ENCODE measurements at places on chromosomes 2 and 18.

GRCh38 chr2:131032393-131032836, 60.8 kb downstream of the FAM168B start:
- no peak for DNase-seq

DNA sequence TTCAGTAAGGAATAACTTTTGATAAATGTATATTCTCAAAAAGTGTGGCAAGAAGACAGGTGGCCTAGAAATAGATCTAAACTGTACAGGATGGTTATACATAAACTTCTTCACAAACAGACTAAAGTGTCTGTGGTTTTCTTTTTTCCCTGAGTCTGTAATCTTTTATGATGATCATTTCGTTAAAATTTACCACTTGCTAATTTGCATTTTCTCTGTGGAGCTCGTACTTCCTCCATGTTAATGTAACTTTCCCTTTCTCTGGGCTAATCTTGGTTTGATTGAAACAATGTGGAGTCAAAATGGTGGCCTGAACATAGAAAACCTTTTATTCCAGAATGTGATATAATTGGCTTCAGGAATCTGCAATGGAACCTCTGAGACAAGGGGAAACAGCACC, 166.2 kb downstream of the FTCDNL1 start:
- no peak for DNase-seq

GRCh38 chr2:200121931-200122330, 166.5 kb downstream of the MAIP1 start:
- DNase-seq = no peak

DNA sequence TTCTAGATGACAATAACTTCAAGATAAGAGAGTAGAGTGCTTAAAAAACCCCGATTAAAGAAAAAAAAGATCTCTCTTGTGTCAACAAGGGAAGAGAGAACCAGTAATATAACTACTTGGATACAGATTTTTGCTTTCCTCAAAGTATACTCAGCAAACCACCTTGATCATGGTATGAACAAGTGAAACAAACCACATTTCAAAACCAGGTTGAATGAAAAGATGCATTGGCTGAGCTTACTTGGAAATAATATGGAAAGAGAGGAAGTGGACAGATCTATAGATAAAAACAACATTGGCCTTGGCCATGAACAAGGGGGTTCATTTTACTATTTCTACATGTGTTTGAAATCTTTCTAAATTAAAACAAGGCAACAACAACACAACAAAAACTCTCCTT, 50.1 kb downstream of the ATP8B1 start:
- no peak for DNase-seq

DNA sequence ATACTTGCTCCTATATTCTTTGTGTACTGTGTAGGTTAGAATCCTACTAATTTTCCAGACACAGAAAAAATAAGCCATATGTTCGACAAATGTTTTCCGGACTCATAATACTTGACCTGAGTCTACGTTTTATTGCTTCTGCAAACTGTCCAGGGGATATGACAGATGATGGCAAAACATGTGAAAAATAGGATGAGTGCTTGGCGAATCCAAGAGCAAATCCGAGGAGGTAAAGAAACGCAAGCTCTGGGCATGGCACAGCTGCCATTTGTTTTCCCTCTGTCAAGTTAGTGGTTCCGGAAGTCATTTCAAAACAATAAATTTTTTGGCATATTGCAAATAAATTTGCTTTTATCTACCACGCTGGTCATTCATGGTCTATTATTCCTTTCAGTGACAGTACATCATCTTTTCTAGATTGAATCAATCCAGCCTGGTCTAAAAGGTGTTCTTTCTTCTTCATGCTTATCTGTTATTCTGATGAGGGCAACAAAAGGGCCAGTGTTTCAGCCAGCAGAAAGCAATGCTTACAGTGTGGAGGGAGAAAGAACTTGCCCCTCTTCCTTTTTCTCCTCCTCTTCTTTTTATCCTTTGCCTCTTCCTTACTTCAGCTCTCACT, 476.1 kb upstream of the SOX11 start:
- DNase-seq = no peak

- no peak for DNase-seq
Measured at GRCh38 chr2:149579972-149580882, 7.3 kb downstream of the MMADHC start.

DNA sequence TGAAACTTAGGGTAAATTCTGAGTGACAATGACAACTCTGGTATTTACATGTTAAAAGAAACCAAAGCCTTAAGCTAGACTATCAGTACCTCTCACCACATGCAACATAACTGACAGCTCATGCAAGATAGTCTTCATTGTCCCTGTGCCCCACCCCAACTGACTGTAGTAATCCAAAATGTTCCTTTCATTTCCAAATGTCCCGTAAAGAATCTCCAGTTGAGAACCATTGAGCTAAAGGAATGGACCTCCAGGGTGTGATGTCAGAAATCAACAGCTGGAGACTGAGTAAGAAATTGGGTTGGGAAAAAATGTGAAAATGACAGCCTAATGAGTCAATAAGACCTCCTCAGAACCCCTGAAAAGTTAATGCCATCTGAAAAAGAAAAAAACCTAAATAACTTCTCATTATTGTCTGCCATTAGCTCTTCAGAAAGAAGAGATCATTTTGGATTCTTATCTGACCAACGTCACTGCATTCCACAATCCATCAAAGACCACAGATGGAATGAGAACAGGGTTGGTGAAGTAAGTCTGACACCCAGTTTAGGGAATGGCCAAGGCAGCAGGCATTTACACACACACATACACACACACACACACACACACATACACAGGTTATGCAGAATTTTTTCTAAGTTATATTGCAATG, 51.7 kb upstream of the ACVR2A start:
- DNase-seq = no peak

DNA sequence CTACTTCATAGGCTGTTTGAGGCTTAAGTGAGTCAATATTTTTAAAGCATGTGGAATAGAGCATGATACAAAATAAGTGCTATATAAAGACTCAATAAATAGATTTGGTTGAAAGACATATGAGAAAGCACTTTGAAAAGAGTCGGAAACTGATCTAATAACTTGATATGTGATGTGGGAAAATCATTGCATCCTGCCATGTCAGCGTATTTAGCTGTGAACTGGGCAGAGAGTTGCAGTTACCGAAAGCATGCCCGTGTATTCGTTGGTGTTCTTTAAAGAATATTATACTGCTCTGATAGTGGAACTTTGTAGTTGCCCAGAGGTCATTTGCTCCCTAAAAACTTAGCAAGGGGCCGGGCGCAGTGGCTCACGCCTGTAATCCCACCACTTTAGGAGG, 37.8 kb upstream of the ZNF516 start:
- DNase-seq = no peak

DNA sequence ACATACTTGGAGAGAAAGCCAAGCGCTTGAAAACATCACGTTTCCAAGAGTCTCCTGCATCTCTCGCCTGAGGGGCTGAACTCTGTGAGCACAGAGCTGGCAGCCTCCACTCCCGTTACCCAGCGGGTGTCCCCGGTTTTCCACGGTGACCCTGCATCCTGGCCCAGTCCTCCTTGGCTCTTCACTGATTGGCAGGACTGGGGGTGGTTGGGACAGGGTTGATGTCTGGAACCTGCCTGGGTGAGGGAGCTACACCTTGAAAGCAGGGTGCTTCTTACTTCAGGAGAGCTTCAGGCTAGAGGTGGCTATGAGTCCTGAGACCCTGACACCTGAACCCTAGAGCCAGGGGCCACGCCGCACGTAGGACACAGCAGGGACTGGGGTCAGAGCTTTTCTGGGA, 234.1 kb downstream of the DYSF start:
- DNase-seq = no peak

DNA sequence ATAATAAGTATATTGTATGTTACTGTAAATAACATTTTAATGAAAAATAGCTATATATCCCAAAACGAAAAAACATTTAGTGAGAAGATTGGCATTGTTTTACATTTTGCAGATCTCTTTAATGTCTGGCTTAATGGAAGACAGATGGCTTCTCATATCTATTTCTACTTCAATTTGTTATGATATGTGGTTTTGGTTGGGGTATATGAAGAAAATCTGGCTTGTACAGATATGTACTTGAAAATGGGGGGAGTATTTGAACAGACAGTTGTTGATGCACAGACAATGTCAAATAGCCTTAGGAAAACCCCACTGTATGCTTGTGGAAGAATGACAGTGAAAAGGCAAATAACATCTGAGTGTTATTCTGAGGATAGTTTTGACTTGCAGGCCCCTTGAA, 23.6 kb upstream of the GMCL1 start:
- DNase-seq = no peak

- no peak for DNase-seq
Measured at GRCh38 chr2:130243359-130243758, 45.1 kb upstream of the TUBA3E start.

- DNase-seq = no peak
Measured at GRCh38 chr2:102286041-102286440, 25.3 kb upstream of the IL1RL1 start.

DNA sequence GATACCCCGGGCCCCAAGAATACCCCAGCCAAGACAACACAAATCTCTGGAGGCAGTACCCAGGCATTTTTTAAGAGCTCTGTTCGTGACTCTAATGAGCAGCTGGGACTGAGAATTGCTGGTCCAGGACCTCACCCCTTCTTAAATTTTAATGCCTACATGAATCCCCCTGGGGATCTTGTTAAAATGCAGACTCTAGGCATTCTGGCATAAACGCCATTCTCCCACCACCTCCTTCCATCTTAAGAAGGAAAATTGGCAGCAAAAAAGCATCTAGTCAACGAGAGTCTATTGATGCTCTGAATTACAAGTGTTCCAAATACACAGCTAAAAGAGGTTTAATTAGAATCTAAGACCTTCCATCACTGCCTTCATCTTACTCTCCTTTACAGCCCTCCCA, 5.0 kb downstream of the CHST10 start:
- no peak for DNase-seq

- DNase-seq = no peak
Measured at GRCh38 chr18:54030434-54030833, 194.0 kb downstream of the MBD2 start.

DNA sequence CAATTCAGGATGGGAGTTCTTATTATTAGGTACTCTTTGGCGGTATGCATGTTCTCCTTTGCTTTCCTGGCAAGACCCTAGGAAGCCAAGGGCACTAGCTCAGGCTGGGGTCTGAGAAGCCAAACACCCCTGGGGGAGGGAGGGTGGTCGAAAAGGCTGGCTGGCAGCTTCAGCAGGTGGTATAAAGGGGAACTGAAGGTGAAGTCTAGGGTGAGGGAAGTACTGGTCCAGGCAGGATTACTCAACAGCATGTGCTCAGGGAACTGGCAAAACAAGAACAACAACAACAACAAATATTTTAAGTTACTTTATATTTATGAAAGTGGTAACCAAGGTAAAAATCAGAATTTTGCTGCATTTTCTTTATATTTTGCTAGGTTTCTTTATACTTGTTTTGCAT, 40.7 kb upstream of the PCBP1 start:
- DNase-seq = no peak

DNA sequence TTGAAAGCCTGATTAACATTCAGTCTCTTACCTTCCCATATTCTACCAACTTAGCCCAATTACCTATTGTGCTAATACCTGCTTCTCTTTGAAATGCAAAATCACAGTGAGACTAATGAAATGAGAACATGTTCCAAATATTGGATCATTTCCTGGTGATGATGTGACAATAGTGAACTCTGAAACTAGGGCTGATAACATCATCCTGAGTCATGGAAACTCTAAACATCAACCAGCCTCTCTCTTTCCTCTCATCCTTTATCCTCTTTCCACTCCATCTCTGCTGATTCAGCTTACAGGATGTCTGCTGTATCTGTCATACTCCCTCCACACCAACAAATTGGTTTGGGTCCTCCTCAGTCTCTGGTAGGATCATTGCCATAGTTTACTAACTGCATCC, 98.8 kb upstream of the NCKAP5 start:
- no peak for DNase-seq

- no peak for DNase-seq
Measured at GRCh38 chr2:65622951-65623535, 190.6 kb upstream of the SPRED2 start.

DNA sequence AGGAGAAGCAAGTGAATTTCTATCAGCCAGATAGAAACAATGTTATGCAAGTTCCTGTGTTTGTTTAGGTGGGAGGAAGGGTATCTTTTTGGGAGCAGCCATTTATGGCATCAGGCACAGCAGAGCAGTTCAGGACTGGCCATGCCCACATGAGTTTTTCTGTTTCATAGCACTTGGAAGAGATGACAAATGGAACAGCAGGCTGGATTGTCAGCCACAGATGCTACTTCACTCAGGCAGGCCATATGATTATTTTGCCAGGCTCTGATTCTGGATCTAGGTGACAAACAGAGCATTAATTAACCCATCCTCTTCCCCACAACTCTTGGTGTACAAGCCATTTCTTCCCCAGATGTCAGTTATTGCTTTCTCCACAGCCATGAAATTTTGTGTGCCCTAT, 63.8 kb downstream of the GALNT13 start:
- DNase-seq = no peak

GRCh38 chr18:31500051-31500688, 2.2 kb downstream of the DSG2 start:
- DNase-seq = no peak

DNA sequence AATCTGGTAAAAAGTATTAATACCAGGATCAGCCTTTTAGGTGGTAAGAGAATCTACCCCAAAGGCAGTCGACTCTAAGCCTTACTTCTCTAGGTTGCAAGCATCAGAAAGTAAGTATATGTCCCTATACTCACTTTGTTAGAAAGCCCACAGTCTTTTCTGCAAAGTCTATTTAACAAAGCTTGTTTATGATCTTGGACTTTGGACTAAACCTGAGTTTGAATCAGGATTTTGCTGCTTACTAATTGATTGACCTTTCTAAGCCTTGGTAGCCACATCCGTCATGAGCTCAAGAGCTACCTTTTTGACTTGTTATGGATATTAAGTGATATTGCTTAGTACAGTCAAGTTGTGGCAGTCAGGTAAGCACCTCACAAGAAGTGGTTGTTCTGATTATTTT, 18.4 kb downstream of the FMNL2 start:
- no peak for DNase-seq

DNA sequence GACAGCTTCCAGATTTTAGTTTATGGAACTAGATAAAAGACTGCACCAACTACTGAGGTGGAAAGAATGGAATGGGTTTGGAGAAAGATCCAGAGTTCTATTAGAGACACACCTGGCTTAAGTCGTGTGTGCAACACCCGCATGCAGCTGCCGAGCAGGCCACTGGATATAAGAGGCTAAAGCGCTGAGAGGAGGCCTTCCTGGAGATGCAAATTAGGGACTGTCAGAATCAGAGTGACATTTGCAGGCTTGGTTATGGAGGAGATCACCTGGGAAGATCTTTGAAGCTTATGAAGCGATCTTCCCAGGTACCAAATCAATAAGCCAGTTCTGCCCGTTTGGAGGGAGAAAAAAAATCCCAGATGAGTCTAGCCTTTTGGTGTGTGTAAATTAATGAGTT, 30.4 kb upstream of the KLHL29 start:
- no peak for DNase-seq

DNA sequence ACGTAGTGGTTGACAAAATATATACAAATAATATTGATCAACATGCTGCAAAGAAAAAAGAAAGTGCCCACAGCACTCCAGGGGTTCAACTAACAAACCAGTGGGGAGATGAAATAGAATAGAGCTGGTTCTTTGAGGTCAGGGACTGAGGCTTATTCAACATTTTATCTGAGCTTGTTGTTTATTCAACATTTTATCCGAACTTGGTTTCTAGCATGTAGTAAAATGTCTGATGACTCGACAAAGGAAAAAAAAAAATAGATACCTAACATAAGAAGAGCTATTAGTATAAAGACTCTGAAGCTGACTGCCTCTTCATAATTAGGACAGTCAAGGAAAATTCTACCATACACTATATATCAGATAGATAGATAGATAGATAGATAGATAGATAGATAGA, 440.9 kb downstream of the NRXN1 start:
- no peak for DNase-seq

GRCh38 chr2:136284226-136285119, 166.5 kb upstream of the CXCR4 start:
- DNase-seq = no peak
